ENCODE measurements at places on chromosomes 3 and 15.

DNA sequence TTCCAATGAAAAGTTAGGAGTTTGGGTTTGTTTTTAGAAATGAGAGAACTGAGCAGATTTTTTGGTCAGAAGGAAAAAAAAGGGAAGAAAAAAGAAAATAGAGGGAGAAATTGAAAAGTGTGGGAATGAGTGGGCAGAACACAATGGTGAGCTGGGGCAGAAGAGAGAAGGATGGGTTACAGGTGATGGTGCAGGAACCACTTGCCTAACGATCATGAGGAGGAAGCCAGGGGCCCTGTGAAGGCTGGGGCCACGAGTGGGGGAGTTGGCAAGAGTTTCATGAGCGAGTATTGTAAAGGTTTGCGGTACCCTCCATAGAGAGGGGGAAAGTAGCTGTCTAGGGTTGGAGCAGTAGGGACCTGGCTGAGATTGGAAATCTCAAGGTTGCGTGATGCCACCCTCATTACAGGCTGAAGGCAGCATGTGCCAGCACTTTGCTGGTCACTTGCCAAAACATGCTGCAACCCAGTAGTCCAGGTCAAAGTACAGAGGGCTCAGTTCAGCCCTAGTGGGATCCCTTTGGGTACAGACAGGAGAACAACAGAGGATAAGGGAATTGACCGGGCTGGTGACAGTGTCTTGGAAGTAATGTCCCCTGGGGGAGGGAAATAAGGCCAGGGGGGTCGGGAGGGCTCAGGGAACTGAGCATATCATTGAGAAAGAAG, 6.6 kb downstream of the IVD start:
- DNase-seq: no peak

GRCh38 chr3:100833483-100833882, 124.2 kb downstream of the TFG start:
- no peak for DNase-seq

GRCh38 chr15:75836959-75837334, 6.3 kb upstream of the UBE2Q2 start:
- no peak for DNase-seq

GRCh38 chr15:69976366-69976994, 121.2 kb downstream of the TLE3 start:
- DNase-seq: no peak

DNA sequence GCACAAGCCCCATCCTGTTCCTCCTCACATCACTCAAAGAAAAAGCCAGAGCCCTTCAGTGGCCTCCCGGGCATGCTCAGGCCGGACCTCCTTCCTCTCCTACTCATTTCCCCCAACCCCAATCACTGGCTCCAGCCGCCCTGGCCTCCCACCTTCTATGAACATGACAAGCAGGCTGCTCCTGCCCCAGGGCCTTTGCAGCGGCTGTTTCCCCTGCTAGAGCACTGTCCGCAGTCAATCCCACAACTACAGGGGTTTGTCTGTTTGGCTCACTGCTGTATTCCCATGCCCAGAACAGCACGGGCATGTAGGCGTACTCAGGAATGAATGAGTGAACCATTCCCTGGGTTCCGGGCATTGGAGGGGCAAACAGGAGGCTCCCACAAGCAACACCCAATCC, 139.8 kb upstream of the PRR20G start:
- no peak for DNase-seq

DNA sequence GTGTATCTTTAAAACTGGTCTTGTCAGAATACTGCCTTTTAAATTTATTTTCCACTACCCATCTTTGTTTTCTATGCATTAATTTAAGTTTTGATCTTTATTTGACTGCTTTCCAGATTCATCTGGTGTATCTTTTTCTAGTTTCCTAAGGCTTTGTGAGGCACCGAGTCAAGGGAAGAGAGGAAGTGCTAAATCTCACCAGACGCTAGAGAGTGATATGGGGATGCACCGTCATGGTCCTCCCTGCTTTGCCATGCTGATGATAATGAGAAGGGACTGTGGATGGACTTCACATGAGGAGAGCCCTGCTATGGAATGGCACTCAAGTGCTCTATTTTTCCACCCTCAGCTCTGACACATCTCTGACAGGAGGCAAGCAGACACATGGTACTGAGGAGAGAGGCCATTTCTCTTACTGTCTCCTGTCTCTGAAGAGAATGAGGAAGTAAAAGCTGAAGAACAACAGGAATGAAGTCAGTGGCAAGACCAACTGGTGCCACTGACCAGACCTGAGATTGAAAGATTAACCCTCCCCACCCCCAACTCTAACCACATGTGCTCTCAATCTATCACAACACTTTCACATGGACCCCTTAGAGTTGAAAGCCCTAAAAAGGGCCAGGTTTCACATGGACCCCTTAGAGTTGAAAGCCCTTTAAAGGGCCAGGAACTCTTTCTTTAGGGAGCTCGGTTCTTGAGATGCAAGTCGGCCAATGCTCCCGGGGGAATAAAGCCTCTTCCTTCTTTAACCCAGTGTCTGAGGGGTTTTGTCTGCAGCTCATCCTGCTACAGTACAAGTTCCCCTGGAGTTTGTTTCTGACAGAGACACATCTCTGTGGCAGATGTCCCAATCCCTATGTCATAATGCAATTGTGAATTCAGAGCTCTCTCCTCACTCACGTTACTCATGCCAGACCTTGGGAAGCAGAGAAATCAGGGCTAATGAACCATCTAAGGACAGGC, at the start of gene IQCF2:
TSS of gene IQCF2 (plus strand) at position 913 of the 963 bp plus-strand sequence. CDS start 52 bp downstream, outside the sequence.
- no peak for DNase-seq

- DNase-seq: no peak
These were observed 353.6 kb downstream of the CNTN4 start for GRCh38 chr3:2452249-2452648.

- DNase-seq: no peak
These were observed 3.4 kb upstream of the SKOR1 start for GRCh38 chr15:67821784-67822440.

DNA sequence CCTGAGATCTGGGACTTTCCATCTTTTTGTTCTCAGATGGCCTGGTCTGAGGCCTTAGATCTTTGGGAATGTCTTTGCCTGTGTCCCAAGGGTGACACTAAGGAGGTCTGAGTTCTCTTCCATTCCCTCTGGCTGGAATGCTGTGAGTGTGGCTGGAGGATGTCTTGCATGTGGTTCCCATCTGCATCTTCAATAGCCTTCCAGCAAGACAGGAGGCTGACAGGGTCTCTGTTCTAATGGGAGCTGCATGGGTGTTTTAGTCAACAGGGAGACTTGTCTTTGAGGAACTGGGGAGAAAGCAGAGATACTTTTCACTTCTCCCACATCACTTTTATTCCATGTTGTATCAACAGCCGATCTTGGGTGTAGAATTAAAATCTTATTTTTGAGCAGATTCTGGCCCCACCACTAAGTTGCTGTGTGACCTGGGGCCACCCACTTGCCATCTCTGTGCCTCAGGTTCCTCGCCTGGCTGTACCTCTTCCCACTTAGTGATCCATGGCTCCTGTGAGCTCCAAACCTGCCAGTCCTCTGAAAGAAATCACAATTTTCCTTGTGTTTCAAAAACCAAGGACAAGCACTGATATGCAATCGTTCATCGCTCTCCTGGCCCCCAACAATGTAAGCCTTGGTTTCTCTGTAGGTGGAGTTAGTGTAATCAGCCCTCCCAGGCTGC, 75.2 kb downstream of the LSM3 start:
- DNase-seq: no peak

- no peak for DNase-seq
These were observed 35.6 kb upstream of the CCK start for GRCh38 chr3:42301446-42302175.

DNA sequence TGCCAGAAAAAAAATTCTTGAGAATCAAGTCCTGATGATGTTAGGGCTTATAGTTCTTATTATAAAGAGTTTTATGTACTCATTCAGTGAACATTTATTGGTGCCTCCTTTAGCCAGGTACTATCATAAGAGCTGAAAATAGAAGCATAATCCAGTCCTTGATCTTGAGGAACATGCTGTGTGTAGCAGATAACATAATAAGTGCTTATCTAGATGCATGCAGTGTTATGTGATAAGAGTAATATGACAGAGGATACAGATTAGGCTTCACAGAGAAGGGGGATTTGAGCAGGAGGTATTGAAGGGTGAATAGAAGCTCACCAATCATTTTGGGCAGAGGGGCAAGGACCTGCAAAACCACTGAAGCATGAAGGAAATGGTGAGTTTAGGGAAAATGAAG, 1.1 kb downstream of the CCR2 start:
- no peak for DNase-seq

DNA sequence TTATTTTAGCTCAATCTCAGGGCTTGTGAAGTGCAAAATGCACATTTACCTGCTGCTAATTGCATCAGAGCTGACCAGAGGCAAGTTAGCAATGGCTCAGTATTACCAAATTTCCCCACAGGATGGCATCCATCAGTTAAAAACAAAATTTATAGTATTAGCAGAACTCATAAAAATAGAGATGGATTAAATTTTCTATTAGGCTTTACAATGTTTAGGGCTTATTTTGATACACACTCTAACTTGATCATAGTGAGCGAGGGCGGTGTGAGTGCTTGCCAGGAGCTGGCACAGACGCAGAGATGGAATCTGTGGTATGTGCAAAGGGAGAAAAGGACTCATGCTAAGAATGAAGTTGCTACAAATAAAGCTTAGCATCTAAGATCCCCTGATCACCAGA, 241.0 kb downstream of the NSUN3 start:
- DNase-seq: no peak

GRCh38 chr15:31228980-31229826, 97.4 kb upstream of the KLF13 start:
- peak; percentile 57 for DNase-seq

Data from NCI-H774 (cell line).